ENCODE measurements at places on chromosomes 5 and 9. TPM values are rescaled to one million over a fixed set of nuclear protein-coding genes. Genes with fewer than 3 reads are reported as not detected.

Gene C9orf57
- not detected for polyA plus RNA-seq

Gene ASPN
- 9.8 TPM for polyA plus RNA-seq

Gene PCDHGB3
- polyA plus RNA-seq: 2.8 TPM

Gene PGGT1B
- polyA plus RNA-seq: 38.5 TPM

Gene ESM1
- polyA plus RNA-seq: 8.8 TPM

Gene DDX4
- 0.12 TPM for polyA plus RNA-seq

- no peak for DNase-seq
These were observed 195.2 kb upstream of the TUT7 start for GRCh38 chr9:86549401-86549811.

DNA sequence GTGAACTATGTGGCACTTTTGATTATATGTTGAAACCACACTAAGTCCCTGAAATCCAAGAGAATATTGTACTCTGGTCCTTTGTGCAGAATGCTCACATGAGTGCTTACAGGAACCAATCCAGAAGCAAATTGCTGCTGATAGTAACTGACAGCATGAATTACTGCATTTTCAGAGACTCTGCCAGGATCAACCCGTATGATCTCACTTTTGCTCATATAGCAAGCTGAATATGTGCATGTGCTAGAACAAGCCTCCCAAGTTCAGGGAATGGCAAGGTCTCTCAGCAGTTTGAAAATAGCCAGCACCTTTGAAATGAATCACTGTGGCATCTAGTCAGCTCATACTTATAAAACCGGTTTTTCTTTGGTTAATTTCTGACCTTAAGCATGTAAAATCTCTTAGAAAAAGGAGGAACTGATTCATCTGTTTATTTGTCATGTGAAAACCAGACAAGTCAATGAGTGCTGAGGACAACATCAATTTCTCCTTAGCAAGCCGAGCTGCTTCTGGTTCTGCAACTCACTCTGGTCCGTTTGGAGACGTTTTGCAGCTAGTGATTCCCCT lies 215.7 kb upstream of the ELL2 start:
- no peak for DNase-seq

GRCh38 chr9:113343732-113344231 lies 3.7 kb upstream of the WDR31 start:
- DNase-seq: peak; percentile 74

DNA sequence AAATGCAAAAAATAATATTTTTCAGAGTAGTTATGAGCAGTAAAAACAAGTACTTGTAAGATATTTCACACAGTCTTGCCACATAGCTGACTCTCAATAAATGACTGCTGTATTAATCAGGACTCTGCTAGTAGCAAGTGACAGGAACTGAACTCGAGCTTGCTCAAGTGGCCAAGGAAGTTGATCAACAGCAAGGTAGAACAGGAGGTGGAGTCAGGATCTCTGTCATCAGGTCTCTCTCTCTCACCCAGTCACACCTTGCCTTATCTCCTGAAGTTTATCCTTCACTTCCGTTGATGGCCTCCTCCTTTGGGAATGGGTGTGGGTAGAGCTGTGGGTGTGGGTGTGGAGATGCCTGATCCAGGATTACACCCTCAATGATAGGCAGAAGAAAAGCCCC lies 107.0 kb downstream of the GPBP1 start:
- no peak for DNase-seq

DNA sequence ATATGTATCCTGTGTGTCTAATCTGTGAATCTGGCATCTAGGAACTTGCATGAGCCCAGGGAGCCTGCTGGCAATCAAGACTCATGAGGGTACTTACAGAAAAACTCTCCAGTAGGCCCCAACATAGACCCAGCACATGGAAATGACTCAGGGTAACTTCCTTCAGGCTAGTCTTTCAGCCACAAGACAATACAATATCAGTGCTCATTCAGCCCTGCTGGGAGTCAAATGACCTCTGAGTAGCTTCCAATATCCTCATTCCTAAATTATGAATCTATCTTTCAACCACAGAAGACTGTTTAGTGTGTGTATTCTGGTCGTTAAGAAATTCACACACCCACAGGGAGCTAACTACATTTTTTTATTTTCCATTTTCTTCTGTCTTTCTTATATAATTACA lies 1273.0 kb downstream of the EFNA5 start:
- no peak for DNase-seq

- no peak for DNase-seq
These were observed 258.8 kb upstream of the NUDT12 start for GRCh38 chr5:103821361-103821760.

DNA sequence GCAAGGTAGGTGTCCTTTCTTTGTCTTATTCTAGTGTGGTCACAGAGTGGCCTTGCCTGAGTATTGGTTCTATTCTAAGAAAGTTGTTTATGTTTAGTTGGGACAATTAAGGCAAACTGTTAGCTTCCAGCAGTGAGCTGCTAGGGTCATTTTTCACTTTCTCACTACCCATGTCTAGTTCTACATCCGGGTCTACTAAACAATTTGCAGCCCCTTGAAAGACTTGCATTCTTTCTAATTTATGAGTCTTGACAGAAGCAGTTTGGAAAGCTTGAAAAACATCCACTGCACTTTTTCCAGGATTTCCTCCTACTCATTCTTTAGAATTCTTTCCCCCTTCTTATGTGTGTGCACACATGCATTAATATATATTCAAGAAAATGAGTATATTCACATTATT lies 892.2 kb upstream of the ACO1 start:
- DNase-seq: peak; percentile 55

- DNase-seq: peak; percentile 72
These were observed 48.7 kb upstream of the C5orf58 start for GRCh38 chr5:170183816-170184687.

GRCh38 chr9:99107421-99107820 lies 2.5 kb downstream of the TGFBR1 start:
- no peak for DNase-seq

DNA sequence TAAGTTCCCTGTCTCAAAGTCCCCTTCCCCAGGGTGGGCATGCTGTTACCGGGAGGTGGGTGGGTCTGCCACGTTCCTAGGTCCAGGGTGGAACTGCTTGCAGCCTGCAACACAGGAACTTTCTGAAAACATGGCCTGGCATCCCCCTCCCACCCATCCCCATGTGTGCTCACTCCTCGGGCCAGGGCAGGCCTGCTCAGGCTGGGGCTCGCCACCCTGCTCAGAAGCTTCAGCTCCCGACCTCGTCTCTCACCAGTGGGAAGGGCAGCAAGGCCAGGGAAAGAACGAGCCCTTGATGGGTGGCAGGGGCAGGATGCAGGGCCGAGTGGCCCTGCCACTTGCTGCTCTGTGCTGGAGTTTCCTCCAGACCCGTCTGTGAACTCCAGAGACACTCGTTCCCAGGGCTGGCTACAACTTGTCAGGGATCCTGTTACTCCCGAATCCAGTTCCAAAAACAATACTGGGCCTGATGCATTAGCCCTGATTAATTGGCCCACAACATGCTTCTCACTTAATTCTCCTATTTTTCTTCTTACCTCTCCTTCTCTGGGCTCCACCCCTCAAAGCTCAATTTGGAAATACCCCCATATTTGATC lies 197.3 kb downstream of the SLIT3 start:
- DNase-seq: no peak

GRCh38 chr5:27472871-27473270 lies 434.5 kb upstream of the CDH9 start:
- DNase-seq: peak; percentile 56

- no peak for DNase-seq
These were observed 15.9 kb downstream of the ANXA1 start for GRCh38 chr9:73167614-73168013.

DNA sequence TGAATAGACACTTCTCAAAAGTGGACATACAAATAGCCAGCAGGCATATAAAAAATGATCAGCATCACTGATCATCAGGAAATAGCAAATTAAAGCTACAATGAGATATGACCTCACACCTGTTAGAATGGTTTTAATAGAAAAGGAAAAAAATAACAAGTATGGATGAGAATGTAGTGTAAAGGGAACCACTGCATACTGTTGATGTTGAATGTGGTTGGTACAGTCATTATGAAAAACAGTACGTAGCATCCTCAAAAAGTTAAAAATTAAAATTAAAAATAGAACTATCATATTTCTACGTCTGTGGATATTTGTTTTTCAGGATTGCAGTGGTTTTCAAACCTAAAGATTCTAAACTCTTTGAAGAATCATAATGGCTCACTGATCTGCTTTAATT lies 215.1 kb upstream of the NREP start:
- DNase-seq: no peak

DNA sequence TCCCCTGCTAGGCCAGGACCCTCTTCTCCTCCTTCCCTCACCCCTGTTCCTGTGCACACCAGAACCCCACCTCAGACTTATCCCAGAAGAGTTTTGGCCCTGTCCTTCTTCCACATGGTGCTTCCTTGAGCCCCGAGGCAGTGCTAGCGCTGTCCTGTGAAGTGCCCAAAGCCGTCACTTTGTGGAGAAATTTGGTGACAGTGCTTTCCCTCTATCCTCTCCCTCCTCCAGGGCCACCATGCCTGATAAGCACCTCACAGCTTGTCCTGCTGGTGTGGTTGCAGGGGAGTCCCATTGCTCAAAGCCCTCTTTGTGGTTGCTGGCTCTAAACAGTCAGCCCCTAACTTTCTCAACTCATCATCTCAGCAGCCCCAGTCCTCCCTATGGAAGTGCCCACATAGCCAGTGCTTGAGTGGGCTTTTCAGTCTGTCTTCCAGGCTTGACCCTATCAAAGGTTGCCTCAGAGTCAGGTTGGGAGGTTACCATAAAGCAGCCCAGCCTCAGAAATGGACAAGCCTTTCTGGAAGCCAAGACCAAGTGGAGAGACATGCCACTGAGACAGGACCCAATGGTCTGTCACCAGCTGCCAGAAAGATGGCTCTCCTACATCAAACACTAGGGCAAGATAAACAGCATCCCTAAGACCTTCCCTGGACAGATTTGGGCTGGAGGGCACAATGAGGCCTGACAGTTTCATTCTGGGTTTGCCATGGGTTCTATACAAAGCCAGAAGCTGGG lies 18.0 kb downstream of the IGIP start:
- no peak for DNase-seq
